ENCODE measurements at places on chromosomes 13 and 19.

- no peak for DNase-seq
Observed at GRCh38 chr13:83350569-83350968, 531.7 kb downstream of the SLITRK1 start.

DNA sequence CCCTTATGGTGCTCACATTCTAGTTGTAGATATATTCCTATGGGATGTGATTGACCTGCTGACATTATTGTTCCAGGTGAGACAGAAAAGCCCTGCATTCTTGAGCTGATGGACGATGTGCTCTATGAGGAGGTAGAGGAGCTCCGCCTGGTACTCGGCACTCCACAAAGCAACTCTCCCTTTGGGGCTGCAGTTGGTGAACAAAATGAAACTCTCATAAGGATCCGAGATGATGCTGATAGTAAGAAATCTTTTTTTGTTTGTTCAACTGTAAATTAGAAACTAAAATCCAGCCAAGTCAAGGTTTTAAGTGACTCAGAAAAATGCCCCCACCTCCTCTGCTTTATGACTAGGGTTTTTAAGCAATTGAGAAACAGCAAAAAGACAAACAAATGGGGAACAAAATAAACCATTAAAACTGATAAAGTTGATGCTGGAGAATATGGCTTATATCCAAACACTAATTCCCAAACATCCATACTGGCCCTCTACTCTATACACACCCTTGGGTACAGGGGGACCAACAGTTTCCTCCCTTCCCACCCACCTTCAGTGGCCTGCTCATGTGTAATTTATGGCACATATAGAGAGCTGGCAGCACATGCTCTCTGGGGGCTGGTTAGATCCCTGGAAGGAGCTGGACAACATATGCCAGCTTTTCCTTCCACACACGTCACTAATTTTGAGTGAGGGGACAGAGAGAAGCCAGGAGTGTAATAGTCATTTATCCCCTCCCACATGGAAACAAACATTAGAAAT lies 139.6 kb downstream of the STOML3 start:
- DNase-seq, result no peak

DNA sequence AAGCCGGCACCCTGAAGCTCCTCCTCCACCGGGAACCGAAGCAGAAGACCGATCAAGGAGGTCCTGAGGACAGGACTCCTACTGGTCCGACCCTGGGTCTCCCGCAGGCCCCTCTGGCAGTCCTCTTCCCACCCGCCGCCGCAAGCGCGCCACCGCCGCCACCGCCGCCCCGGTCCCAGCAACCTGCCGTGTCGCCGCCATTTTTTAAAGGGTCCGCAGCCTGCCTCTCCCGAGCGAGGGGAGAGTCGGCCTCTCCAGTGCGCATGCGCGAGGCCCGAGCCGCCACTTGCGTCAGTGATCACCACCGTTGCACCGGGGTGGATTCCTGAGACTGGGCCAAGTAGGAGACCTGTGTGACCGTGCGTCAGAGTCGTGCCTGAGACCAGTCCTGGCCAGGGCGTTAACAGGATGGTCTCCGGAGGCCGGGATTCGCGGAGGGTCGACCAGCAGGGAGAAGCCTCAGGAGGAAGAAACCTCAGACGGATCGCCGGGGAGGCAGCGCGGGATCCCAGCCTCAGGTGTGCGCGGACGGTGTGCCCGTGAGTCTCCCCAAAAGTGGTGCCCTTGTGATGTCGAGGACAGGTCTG lies 51.6 kb downstream of the ZNF146 start:
- DNase-seq, result no peak

DNA sequence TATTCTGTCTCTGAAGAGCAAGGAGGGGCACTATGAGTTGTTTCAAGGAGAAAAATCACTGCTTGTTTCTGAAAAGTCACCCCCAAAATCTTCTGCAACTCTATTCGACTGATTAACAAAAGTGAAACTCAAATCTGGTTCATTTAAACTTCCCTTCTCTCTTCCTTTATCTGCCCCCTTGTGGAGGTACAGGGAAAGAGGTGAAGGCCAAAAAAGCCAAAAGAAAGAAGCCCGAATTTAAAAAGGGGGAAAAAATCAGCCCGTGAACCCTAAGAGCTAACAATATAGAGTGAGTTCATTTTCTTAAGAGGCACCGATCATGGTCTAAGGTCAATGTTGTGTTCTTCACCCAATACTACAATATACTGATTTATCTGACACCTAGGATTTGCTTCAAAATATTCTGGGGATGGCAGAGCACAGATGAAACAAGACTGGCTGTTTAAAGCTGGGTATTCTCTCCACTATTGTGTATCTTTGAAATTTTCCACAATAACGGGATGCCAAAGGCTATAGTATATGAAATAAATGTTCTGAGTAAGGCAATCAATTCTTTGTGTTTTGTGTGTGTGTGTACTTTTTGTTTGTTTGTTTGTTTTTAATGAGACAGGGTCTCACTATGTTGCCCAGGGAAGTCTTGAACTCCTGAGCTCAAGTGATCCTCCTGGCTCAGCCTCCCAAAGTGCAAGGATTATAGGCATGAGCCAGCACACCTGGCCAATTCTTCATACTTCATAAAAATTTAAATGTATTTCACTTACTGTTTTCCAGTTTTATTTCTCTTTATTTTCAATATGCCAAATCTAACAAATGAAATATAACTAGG lies 55.0 kb upstream of the EEF1AKMT1 start:
- peak; percentile 17 for DNase-seq

- no peak for DNase-seq
Observed at GRCh38 chr13:79320433-79320832, 85.6 kb downstream of the RBM26 start.

Measured in activated CD4-positive, CD25-positive, alpha-beta regulatory T cell treated with anti-CD3 and anti-CD28 coated beads, Interleukin-2, amount 50 U/mL, for 16 hours (primary cell).